ENCODE measurements at places on chromosomes 11 and 22.
A peak's percentile ranks its signal among the peaks of the same experiment; 100 is the strongest.

DNA sequence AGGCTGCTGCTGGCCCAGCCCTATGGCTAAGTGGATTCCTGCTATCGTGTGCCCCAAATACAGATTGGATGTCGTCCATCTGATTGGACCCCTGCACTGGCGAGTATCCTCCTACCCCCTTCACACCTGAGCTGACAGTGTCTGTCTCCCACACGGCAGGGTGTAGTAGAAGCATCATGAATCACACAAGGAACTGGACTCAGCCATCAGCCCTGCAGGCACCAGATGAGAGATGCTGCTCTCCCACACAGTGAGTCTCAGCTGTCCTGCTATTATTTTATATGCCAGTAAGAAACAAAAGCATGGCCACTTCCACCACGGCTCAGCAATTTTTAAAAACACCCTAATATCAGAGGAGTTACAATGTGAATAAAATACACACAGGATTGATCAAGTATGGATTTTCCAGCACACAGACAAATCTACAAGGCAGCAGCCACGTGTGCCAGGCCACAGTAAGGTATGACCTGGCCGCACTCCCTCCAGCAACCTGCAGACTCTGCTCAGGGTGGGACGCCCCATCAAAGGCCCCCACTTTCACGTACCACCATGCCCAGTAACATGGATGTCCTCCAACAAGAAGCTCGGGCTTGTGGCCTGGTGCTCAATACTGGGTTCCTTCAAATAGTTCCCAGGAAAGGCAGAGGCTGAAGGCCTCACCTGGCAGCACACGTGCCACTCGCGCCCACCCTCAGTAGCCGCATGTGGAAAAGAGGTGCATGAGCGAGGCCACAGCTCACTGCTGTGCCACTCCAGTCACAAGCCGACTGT is 16.4 kb upstream of the SLC25A1 start:
- no peak for DNase-seq

DNA sequence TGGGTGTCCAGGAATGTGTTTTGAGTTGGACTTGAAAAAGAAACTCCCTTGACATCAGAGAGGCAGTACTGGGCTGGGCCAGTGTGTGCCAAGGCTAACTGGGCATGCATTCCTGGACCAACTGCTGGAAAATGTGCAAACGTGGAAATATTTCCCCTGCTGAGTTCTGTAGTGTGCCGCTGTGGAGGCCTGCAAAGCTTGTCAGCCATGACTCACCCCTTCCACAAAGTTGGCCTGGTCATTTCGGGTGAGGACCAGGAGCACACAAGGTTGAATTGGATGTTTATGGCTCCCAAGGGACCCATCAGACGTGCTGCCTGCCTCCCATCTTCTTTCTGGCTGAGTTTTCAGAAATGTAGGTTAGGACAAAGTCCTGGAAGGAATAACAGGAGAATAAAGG is 513.1 kb downstream of the MIAT start:
- DNase-seq, result no peak

- no peak for DNase-seq
Observed at GRCh38 chr11:71996946-71997345, 1.8 kb upstream of the IL18BP start.

DNA sequence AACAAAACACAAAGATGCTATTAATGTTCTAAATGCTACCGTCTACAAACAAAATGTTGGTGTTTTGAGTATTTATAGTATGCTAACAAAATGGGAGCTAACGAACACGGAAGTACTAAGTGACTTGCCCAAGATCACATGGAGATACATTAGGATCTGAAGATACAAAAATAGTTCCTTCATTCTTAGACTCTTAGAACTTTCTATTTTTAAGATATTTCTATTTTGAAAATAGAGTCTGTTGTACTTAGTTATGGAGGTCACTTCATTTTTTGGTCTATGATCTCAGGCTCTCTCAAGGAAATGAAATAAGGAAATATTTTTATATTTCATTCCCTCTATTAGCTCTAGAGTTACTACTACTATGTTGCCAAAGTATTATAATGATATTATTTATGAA is 64.2 kb downstream of the APOL5 start:
- no peak for DNase-seq

GRCh38 chr22:50253941-50254340 is 2.9 kb upstream of the HDAC10 start:
- DNase-seq, result no peak

DNA sequence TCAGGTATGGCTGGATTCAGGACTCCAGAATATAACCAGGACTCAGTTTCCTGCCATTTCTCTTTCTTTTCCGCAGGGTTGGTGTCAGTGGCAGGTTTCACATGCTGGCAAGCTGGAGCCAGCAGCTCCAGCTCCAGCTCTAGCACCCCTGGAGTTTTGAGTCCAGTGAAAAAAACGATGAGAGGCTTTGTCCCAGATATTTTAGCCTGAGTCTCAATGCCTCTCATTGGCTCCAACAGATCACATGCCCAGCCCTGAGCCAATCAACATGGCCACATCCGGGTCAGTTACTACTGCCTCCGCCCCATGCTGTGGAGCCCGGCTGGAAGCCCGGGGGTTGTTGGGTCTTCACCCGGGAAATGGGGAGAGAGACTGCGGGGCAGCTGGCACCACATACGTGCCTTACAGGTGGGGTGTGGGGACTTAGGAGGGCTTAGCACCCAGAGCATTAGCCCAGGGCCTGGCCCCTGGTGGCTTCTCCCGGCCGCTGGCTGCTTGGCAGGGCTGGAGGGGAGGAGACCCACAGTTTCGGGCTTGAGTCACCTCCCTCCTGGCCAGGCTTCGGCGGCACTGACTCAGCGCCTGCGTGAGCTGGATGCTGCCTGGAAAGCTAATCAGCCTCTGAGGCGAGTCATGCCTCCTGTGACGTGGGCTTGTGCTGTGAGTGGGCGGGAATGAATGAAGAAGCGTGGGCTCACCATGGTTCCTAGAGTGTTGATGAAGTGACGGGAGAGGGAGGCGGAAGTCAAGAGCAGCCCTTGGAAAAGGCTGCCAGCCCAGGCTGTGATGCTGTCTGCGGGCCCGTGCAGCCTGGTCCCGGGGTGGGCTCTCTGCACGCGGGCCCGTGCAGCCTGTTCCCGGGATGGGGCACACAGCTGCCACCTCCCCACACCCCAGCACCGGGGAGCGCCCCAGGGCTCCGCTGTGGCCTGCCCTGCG is 15.3 kb upstream of the MRTFA start:
- DNase-seq, result peak; percentile 33

- no peak for DNase-seq
Observed at GRCh38 chr11:57732661-57733060, 8.6 kb upstream of the SELENOH start.

- no peak for DNase-seq
Observed at GRCh38 chr11:2691991-2692875, 7.6 kb downstream of the KCNQ1OT1 start.

- no peak for DNase-seq
Observed at GRCh38 chr22:40056154-40056553, 61.4 kb downstream of the FAM83F start.

- DNase-seq, result no peak
Observed at GRCh38 chr11:112962579-112963367, 1.6 kb downstream of the NCAM1 start.

GRCh38 chr11:125494974-125495725 is 915 bp downstream of the FEZ1 start:
- DNase-seq, result peak; percentile 35

DNA sequence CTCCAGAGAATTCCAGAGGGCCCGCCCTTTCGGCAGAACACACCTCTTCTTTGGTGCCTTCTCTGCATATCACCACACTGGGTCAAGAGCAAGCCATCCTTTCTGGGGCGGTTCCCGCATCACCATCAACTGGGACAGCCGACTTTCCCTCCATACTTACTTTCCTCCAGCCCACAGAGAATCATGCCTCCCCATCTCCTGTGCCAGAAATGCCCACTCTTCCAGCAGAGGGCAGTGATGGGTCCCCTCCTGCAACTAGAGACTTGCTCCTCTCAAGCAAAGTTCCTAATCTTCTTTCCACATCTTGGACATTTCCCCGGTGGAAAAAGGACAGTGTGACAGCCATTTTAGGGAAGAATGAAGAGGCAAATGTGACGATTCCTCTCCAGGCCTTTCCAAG is 157.7 kb downstream of the C11orf91 start:
- DNase-seq, result no peak

GRCh38 chr11:18379201-18379600 is 15.2 kb upstream of the LDHA start:
- no peak for DNase-seq

DNA sequence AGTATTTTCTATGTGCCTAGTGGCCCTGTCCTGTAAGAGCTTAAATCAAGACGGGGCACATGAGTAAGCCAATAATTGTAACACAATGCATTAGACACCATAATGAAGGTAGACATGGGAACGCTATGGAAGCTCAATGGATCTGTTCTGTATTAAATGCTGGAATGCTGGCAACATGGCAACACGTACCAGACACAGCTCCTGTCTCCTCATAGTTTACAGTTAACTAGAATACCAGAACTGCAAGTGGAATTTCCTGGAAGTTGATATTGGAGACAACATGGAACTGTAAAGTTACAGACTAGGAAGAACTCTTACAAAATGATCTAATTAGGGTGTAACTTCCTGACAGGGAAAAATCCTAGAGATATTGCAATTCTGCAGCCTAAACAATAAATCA is 12.4 kb downstream of the P4HA3 start:
- DNase-seq, result no peak

DNA sequence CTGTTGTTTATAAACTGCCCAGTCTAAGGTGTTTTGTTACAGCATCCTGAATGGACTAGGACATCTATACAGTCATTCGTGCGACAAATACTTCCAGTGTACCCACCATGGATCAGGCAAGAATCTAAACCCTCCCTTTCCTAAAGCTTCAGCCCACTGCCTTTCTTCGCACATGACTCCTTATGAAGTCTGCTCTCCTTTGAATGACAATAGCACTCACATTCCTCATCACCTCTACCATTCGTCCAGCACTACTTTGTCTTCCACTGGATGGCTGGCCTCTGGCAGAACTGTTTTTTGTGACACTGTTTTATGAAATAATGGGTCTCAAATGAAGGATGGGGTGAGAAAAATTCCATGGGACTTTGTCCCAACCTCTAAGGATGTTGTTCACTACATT is 89.8 kb upstream of the LIN7C start:
- no peak for DNase-seq

GRCh38 chr22:19132153-19132552 is 1.0 kb downstream of the TSSK2 start:
- DNase-seq, result no peak

GRCh38 chr11:16606784-16607674 is 131.4 kb upstream of the C11orf58 start:
- DNase-seq, result no peak

GRCh38 chr11:3380706-3381545 is 2.0 kb upstream of the ZNF195 start:
- DNase-seq, result no peak
